ENCODE measurements at places on chromosomes 1 and 21.

- no peak for DNase-seq
Observed at GRCh38 chr1:3674100-3675094, 22.1 kb downstream of the TP73 start.

- DNase-seq: no peak
Observed at GRCh38 chr1:43376723-43377235, 9.0 kb upstream of the ELOVL1 start.

DNA sequence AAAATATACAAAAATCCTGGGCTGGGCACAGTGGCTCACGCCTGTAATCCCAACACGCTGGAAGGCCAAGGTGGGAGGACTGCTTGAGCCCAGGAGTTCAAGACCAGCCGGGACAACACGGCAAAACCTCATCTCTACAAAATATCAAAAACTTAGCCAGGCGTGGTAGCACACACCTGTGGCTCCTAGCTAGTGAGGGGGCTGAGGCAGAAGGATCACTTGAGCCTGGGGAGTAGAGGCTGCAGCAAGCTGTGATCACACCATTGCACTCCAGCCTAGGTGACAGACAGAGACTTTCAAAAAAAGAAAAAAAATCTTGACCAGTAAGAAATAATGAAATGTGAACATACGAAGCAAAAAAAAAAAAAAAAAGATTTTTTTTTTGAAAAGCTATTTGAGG, 52.1 kb downstream of the ARID4B start:
- DNase-seq: no peak

DNA sequence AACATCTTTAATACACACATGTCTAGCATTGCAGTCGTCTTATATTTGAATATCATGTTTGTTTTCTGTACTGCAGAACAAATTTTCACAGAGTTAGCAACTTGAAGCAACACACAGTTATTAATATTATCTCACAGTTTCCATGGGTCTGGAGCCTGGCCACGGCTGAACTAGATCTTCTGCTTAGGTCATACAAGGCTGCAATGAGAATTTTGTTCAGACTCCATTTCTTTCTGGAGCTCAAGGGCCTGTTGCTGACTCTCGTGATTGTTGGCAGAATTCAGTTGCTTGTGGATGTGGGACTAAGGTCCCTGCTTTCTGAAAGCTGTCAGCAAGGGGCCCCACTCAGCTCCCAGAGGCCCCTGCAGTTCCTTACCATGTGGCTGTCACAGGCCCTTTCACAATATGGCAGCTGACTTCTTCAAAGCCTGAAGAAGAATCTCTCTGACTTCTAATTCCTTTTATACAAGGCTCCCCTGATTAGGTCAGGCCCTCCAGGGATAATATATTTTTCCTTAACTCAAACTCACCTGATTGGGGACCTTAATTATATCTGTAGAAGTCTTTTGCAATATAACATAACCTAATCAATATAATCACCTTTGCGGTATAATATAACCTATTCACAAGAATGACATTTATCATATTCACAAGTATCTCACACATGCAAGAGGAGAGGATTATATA, 296.3 kb downstream of the NFIA start:
- no peak for DNase-seq

DNA sequence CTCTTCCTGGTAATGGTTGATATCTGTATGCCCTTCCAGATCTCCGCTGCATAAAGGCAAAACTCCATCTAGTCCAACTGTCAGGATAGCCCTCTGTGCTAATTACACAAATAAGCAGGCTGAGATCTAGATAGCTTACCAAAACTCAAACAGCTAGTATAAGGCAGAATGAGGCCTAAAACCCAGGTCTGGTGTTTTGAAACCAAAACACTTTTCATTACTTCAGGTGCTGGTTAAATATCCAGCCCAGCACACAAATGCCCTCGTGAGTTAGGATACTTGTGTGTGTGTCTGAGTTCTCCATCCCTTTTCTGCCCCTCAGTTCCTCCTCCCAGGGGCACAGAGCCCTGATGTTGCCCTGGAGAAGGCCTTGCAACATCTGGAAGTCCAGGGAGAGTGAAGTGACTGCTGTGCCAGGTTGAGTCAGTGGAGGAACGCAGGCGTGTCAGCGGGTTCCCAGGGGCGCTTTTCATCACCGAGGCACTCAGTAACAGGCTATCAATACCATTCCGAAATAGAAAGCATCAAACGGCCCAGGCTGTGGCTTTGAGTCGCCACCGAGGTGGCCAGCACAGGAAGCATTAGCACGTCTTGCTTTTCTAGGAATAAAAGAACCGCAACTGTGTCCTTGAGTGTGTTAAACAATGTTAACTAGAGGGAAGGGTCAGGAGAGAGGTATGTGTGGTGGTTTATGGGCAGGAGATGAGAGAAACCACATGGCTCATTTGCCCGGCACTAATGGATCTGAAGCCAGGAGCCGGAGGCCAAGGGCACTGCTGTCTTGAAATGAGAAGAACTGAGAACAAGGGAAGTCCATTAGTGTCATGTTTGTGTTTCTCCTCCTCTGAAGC, 90.7 kb upstream of the WLS start:
- peak; percentile 96 for DNase-seq

DNA sequence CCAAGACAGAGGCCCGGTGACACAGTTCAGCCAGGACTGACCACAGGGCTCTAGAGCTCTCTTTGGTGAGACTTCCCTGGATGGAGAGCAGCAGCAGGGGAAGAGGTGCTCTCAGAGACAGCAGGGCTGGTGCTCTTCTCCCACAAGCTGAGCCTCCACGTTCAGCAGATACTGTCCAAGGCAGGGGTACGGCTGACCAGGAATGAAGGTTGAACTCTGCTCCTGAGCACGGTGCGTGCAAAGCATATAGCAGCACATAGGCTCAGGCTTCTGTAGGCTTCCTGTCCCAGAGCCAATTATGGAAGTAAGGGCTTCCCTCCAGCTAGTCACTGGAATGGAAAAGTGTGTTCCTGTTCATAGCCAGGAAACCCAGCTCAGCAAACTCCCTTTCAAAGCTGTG, 23.9 kb downstream of the DMBX1 start:
- DNase-seq: no peak

DNA sequence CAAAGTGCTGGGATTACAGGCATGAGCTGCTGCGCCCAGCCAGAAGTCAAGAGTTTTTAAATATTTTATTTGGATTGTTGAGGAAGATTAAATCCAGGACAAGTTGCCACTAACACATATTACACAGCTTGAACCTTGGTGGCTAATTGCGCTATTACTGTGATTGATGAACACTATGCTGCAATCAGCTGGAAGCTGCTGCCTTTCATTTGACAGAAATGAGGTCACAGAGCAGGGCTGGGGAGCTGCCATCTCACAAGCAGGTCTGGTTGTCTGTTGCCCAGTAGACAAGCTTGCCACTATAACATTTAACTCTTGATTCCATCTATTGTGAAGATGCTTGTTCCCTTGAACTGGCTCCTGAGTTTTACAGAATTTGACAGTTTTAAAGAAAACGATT, 37.4 kb upstream of the NRDC start:
- DNase-seq: no peak

- no peak for DNase-seq
Observed at GRCh38 chr1:243735457-243735856, 114.6 kb downstream of the AKT3 start.
